ENCODE measurements at places on chromosomes 4 and X.

DNA sequence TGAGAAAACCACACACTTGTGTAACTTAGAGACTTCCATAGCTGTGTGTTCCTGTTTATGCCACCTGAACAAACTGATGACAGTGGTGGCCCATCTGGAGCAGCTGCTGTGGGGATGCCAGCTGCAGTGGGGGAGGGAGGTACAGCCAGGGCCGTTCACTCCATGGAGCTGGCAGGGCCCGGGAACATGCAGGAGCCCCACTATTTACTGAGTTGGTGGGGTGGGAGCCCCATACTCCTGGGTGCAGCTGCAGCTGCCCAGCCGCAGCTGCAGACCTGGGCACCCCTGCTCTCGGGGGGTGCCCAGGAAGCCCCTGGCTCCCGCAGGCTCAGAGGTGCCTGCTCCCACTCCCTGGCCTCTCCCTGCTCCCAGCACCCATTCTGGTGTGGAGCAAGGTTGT, 398.6 kb upstream of the RASGEF1B start:
- DNase-seq = no peak

GRCh38 chrX:136491832-136492231, 4.1 kb downstream of the BRS3 start:
- DNase-seq = no peak

DNA sequence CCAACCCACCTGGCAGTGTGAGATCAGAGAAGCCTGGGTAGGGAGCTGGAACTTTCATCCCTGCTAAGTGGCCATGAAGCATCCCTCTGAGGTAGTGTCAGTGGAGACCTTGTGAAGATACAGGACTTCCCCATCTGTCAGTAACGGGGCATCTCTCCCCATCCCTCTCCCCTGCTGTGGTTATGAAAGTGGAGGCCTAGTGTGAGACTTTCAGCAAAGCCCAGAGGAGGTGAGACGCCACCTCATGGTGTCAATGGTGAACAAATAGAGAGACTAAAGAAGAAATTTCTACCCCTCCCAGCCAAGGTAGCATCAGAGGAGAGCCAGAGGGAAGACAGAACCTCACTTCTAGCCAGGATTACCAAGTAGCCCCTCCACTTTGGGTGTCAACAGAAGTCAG, 150.2 kb downstream of the VEGFC start:
- no peak for DNase-seq

DNA sequence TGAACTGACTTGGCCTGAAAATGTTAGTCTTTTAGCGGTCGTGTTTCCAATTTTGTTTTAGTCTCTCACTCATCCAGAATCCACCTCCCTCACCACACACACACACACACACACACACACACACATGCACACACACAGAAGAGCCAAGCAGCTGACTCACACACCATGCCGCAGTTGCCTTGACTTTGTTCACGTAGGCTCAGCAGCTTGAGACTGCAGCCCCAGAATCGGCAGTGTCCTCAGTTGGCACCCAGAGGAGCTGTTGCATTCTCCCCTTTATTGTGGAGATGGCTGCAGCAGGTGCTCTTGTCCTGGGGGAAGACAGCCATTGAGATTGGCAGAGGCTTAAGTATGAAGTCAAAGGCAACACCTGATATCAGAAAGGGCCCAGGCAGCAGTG, 20.9 kb upstream of the XPNPEP2 start:
- DNase-seq = peak; percentile 86

DNA sequence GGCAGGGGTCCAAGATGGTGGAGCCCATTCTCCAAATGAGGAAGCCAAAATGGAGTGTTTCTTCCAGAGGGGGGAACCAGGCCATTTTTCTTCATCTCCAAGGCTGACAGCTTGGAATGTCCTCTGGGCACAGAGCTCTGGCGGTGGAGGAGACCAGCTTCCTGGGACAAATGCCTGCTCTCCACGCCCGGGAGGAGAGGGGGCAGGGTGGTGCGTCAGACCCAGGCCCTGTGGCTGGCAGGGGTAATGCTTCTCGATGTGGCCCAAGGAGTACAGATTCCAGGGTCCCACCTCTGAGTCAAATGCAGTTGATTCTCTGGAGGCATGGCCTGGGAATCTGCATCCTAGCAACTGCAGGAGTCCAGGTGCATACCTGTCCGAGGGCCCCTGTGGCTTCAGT, 44.6 kb upstream of the ADRA2C start:
- no peak for DNase-seq

DNA sequence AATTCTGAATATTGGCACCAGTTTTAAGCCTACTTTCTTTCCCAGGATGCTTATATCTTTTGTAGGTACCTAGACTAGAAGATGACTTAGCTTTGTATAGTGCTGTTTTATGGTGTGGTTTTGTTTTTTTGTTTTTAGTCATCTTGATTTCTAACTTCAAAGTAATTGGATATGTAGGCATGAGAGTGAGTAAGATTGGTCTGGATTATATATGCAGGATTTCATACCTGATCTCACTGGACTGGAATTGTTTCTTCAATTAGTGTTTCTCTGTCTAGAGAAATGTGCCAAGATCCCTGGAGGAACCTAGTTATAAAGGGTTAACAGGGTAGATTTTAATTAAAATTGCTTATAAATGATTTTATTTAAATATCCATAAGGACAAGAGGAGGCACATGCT, 23.1 kb downstream of the NAP1L5 start:
- no peak for DNase-seq

GRCh38 chr4:23333556-23333945, 556.3 kb downstream of the PPARGC1A start:
- DNase-seq = no peak

DNA sequence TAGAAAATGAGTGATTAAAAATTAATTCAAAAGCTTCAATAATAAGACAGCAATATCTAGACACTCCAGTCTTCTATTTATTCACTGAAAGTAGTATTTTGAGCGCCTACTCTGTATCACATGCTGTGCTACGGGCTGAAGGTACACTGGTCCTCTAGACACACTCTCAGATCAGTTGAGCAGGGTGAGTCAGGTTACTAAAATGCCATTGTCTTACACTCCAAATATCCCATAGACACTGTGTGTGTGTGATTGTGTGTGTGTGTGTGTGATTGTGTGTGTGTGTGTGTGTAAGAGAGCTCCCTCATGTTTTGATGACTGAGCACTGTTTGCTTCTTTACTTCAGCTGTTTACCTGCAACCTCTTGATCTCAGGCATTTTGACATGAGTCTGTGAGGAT, 342.8 kb upstream of the BOD1L1 start:
- DNase-seq = peak; percentile 39
